ENCODE measurements at places on chromosomes 2 and 18. TPM values are rescaled to one million over a fixed set of nuclear protein-coding genes. Genes with fewer than 3 reads are reported as not detected.

DNA sequence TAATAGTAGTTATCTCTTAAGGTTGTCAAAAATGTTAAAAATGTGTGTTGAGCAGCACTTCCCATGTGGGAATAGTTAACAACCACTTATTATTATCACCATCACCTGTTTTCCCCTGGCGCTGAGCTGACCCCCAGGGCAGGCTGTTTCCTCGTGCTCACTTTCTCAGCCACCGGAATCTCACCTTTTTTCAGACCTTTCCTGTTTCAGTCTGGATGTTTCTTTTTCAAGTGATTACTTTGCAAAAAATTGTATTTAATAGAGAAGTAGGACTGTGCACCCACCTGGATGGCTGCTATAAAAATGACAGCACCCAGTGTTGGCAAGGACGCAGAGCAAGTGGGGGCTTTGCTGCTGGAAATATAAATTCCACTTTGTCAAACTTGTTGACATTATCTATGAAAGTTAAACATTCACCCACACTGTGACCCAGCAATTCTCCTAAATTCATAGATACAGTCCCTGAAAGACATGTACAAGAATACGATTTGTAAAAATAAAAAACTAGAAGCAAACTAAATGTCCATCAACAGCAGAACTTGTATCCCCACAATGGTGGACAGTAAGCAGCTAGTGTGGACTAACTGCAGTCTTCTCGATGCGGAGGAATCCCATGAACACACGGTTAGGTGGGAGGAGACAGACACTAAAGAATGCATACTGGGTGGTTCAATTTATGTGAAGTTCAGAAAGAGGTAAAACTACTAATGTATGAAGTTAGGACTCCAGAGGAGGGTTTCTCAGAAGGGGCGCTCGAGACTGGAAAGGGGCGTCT lies 66.5 kb downstream of the SOWAHC start:
- no peak for DNase-seq

DNA sequence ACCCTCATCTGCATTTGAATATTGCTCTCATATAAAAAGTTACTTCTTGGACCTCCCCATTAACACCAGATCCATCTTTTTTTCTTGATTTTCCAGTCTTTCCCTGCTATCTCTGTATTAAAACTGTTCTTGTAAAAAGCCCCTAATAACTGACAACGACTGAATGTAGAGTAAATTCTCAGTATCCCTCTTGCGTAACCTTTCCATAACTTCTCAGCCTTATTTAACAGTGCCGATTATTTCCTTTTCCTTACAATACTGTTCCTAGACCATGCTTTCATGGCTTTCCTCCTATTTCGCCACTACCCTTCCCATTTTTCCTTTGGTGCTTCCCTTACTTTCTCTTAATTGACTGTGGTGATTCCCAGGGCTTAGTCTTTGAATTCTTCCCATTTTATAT lies 348.9 kb upstream of the DSEL start:
- no peak for DNase-seq

DNA sequence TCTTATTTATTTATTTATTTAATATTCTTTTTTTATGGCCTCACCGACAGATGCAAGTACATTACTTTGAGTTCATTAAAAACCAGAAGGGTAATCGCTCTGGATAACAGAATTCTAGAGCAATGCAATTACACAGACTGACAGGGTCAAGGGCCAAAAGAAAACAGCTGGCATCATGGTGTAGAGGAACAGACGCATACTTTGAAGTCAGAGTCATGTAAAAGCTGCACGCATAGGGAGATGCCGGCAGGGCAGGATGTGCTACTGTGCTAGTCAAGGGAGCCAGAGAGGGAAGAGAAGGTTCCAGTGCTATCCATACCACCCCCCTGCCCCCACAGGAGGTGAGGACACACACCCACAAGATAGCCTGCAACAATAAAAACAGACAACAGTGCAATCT lies 115.2 kb upstream of the TFCP2L1 start:
- no peak for DNase-seq

GRCh38 chr2:106039634-106040315 lies 154.3 kb downstream of the UXS1 start:
- no peak for DNase-seq

- DNase-seq = no peak
Observed at GRCh38 chr18:9293948-9294347, 40.6 kb upstream of the TWSG1 start.

GRCh38 chr2:11444737-11445136 lies 21.2 kb downstream of the E2F6 start:
- DNase-seq = no peak

Gene UGT1A4
- not detected for total RNA-seq

DNA sequence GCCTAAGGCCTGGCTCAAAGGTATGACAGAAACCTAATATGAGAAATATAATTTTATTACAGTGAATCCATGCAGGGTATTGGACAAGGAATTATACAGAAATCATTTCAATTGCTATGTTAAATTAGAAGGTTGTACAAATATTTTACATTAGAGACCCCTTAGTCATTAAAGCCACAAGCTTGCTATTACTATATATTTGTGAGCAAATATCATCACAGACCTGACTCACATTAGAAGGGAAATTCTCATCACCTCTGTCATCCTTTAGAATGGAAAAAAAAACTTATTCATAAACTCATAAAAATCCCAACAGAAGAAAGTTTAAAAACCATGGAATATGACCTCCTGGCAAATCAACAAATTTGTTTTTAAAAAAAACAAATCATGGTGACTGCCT lies 277.9 kb downstream of the DCC start:
- no peak for DNase-seq

Gene TMEM178A
- total RNA-seq = not detected

- DNase-seq = no peak
Observed at GRCh38 chr2:108620656-108621055, 86.4 kb downstream of the LIMS1 start.

GRCh38 chr2:164498836-164499235 lies 122.4 kb downstream of the GRB14 start:
- no peak for DNase-seq

- DNase-seq = no peak
Observed at GRCh38 chr2:43776324-43776723, 2.5 kb downstream of the DYNC2LI1 start.
